Activated effector memory CD4-positive, alpha-beta T cell treated with anti-CD3 and anti-CD28 coated beads, Interleukin-2, amount 50 U/mL, for 16 hours (primary cell): ENCODE measurements at places on chromosomes 2 and 18.
A peak's percentile ranks its signal among the peaks of the same experiment; 100 is the strongest.

GRCh38 chr2:190501702-190502407, 32.7 kb downstream of the NEMP2 start:
- DNase-seq: no peak

- DNase-seq: no peak
Measured at GRCh38 chr2:25954199-25954752, 28.0 kb downstream of the KIF3C start.

GRCh38 chr2:10235099-10235908, 67.4 kb upstream of the HPCAL1 start:
- no peak for DNase-seq

GRCh38 chr2:237547841-237548416, 18.4 kb upstream of the PRLH start:
- DNase-seq: peak; percentile 56

DNA sequence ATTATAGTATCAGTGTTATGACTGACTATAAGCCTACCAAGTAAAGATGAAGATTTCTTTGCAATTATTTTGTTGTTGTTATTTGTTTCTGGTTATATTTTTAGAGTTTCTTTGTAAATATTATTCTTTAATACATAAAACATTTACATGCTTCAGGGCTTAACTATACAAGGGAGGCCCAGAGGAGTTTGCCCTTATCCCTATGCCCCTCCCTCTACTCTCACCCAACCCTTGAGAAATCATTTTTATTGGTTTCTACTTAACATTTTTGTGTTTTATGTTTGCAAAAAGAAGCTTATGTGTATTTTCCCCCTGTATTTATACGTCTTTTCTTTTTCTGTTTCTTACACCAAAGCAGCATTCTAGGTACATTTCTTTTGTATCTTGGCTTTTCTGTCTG, 30.5 kb downstream of the MRPS9 start:
- DNase-seq: no peak

- DNase-seq: peak; percentile 76
Measured at GRCh38 chr2:237556773-237557632, 9.4 kb upstream of the PRLH start.
